Activated B cell treated with CpG ODN at 0.5 μM for 24 hours (primary cell): ENCODE measurements at places on chromosomes 5 and 9. TPM values are rescaled to one million over a fixed set of nuclear protein-coding genes. Genes with fewer than 3 reads are reported as not detected.

- no peak overlapping the region for H3K27ac ChIP-seq
- no peaks in the 10 kb centered on the region for H3K36me3 ChIP-seq
- no peak for DNase-seq
- H3K4me3 ChIP-seq: no peak overlapping the region
- peaks cover 6% of the 10 kb centered on the region for H3K27me3 ChIP-seq
- H3K4me1 ChIP-seq: no peaks in the 10 kb centered on the region
Observed at GRCh38 chr5:56207537-56207936, 25.6 kb downstream of the ANKRD55 start.

DNA sequence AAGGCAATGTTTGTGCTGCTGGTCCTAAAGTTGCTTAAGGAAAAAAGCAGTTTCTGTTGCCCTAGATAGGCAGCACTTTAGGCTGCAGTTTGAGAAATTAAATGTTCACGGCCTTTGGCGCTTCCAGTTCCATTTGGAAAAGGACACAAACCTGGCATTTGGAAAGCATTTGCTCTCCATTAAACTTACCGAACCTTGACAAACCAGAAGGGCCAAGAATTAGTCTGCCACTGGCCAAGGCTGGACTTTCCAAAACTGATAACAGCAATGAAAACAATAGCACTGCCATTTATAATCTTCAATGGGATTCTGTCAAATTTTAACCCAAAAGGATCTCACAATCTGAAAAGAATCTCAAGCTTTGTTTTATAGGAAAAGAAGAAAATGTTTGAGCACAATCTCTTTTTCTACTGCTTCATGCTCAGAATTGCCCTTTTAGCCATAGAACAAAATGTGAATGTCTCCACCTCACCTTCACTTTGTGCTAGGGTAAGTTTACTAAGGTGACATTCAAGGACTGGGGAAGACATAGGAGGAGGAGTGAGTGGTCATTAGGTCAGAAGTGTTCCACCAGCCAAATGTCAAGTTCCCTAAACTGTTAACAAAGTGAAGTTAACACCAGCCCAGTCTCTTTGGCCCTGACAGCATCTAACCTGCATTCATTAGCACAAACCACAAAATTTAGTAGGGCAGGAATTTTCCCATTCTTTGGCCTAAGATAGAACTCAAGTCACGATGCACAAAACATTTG lies 583.4 kb upstream of the DMAC1 start:
- no peak overlapping the region for H3K4me3 ChIP-seq
- no peak for DNase-seq
- no peaks in the 10 kb centered on the region for H3K4me1 ChIP-seq

GRCh38 chr5:126656401-126657007 lies 55.8 kb downstream of the PHAX start:
- no peak overlapping the region for H3K27ac ChIP-seq
- peaks cover 6% of the 10 kb centered on the region for H3K4me1 ChIP-seq
- no peaks in the 10 kb centered on the region for H3K36me3 ChIP-seq
- H3K27me3 ChIP-seq: peaks cover 2% of the 10 kb centered on the region
- H3K4me3 ChIP-seq: no peak overlapping the region
- no peak for DNase-seq

DNA sequence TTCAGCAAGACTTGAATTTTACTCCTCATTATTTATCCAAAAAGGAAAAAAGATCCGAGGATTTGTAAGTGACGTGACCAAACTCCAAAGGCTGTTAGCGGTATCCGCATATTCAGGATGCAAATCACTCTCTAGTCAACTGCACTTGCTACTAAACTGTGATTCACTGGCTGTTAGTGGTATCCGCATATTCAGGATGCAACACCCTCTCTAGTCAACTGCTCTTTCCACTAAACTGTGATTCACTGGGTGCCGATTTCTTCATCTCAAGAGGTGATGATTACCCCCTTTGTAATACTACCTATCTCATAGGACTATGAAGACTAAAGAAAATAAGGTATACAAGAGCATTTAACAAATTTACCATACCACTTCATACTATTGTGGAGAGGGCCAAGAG lies 5.7 kb downstream of the MAPKAP1 start:
- no peaks in the 10 kb centered on the region for H3K27me3 ChIP-seq
- H3K36me3 ChIP-seq: peaks cover 23% of the 10 kb centered on the region
- H3K27ac ChIP-seq: peak overlapping the region; percentile 59
- no peak for DNase-seq
- peaks cover 76% of the 10 kb centered on the region for H3K4me1 ChIP-seq

- H3K4me3 ChIP-seq: no peak overlapping the region
- no peak for DNase-seq
- H3K4me1 ChIP-seq: no peaks in the 10 kb centered on the region
- H3K36me3 ChIP-seq: no peaks in the 10 kb centered on the region
Observed at GRCh38 chr5:62707131-62707530, 128.5 kb downstream of the LRRC70 start.

DNA sequence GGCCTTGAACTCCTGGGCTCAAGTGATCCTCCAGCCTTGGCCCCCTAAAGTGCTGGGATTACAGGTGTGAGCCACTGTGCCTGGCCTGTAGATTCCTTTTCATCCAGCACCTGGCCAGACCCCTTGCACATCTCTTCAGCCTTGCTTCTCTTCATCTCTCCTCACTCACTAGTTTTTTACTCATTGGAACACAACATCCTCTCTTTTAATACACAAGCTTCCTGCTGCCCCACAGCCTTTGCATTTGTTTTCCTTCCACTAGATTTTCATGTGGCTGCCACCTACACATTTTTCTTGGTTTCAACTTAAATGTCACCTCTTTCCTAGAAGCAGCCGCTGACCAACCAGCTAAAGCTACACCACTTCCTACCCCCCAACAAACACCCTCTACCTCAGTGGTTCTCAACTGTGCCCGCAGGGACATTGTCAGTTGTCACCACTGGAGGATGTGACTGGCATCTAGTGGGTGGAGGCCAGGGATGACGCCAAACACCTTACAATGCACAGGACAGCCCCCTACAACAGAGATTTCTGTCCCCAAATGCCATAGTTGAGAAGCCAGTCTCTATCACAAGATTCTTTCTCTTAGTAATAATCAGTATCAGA lies 33.7 kb downstream of the HAVCR1 start:
- no peak overlapping the region for H3K4me3 ChIP-seq
- no peaks in the 10 kb centered on the region for H3K36me3 ChIP-seq
- peaks cover 3% of the 10 kb centered on the region for H3K27me3 ChIP-seq
- no peak for DNase-seq

DNA sequence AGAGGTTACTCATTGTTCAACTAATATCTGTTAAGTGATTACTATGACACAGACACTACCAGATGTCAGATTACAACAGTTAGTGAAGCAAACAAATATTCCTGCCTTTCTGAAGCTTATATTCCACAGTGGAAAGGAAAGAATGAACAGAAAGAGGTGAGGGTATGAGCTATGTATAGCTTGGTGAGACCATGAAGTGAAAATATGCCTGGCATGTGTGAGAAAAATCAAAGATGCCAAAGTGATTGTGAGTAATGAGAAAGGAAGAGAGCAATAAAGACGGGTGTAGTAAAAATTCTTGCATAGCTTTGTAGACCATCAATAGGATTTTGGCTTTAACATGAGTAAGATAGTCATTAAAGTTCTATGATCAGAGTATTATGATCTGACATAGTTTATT lies 734.5 kb upstream of the NUDT12 start:
- DNase-seq: no peak
- no peaks in the 10 kb centered on the region for H3K27me3 ChIP-seq
- H3K36me3 ChIP-seq: no peaks in the 10 kb centered on the region
- no peak overlapping the region for H3K27ac ChIP-seq

DNA sequence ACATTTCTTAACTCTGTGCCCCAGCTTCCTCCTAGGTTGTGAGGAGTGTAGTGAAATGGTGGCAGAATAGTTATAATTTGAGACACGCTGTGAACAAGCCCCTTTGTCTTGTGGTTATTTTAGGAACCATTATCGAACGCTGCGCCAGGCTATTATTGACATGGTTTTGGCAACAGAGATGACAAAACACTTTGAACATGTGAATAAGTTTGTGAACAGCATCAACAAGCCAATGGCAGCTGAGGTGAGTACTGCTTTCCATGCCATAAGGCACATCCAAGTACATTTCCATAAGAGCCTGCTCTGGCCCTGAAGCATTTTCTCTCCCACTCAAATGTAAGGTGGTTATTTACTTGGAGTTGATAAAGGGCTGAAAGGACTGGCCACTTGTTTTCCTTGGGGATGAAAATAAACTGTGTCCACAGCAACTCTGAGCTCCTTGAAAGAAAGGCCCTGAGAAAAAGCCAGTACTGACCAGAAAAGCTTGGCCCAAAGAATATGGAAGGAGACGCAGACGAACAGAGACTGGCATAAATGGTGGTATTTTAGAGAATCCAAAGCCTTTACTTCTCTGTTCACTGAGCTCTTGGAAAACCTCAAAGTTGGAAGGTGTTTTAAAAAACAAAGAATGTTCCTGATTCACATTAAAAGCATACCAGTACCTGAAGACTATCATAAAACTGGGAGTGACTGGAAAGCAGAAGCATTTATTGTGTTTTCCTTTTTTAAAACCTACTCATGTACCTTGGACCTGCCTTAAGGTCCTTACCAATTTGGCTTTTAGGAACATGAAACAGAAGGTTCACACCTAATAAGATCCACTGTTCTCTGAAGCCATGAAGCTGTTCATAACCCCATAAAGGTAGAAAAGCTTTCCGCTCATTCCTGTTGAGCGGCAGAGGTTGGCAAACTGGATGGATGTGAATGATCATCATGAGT lies 72.2 kb downstream of the WDR41 start:
- no peak for DNase-seq
- H3K27ac ChIP-seq: no peak overlapping the region
- H3K4me3 ChIP-seq: no peak overlapping the region
- H3K36me3 ChIP-seq: peaks cover under 1% of the 10 kb centered on the region
- no peaks in the 10 kb centered on the region for H3K4me1 ChIP-seq

- peak overlapping the region; percentile 36 for H3K4me3 ChIP-seq
- DNase-seq: no peak
- H3K27ac ChIP-seq: no peak overlapping the region
- H3K27me3 ChIP-seq: peaks cover 17% of the 10 kb centered on the region
Observed at GRCh38 chr9:91035825-91036208, 234.2 kb downstream of the SYK start.

DNA sequence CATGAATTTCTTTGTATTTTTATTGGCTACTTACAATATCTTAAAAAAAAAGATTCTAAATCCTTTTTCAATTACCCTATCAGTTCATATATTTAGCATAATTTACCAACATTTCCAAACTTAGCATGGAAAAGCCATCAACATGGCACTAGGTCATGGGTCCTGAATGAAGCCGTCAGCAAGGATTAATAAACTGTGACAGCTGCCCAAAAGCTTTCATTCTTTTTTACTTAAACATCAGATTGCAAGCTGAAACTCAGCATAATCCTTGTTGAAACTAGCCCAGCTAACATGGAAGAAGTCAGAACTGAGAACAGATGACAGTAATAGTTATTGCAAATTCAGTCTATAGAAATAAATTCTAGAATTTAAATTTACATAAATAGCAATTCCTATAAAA lies 209.8 kb downstream of the ADAMTS6 start:
- no peak overlapping the region for H3K27ac ChIP-seq
- DNase-seq: no peak
- H3K36me3 ChIP-seq: no peaks in the 10 kb centered on the region

The STKLD1 gene
- 0.37 and 0.44 TPM in 2 replicates for total RNA-seq

The FBP2 gene
- not detected in 2 replicates for total RNA-seq
